ENCODE measurements at places on chromosomes 6 and 20. TPM values are rescaled to one million over a fixed set of nuclear protein-coding genes. Genes with fewer than 3 reads are reported as not detected.

Gene PDE10A
- total RNA-seq = not detected

Gene TSHZ2
- not detected for total RNA-seq

Gene CASS4
- total RNA-seq = 0.18 TPM

Gene BTBD3
- total RNA-seq = 0.26 TPM

Gene CDKAL1
- 21.1 TPM for total RNA-seq
